ENCODE measurements at places on chromosomes 2 and 18.

GRCh38 chr2:80852079-80852807 is 547.7 kb upstream of the LRRTM1 start:
- no peak for DNase-seq

GRCh38 chr18:76380127-76380729 is 114.8 kb downstream of the ZNF516 start:
- no peak for DNase-seq

- DNase-seq: no peak
Measured at GRCh38 chr2:217667512-217667911, 335.3 kb downstream of the TNS1 start.

- no peak for DNase-seq
Measured at GRCh38 chr2:133641942-133642725, 73.9 kb upstream of the NCKAP5 start.

GRCh38 chr18:68735483-68736343 is 20.8 kb upstream of the TMX3 start:
- peak; percentile 1 for DNase-seq

GRCh38 chr2:215059724-215060123 is 78.7 kb downstream of the ABCA12 start:
- no peak for DNase-seq

- DNase-seq: peak; percentile 26
Measured at GRCh38 chr18:23871410-23871809, 143.1 kb upstream of the TTC39C start.
